ENCODE measurements at places on chromosomes 11 and 22.
A peak's percentile ranks its signal among the peaks of the same experiment; 100 is the strongest.

DNA sequence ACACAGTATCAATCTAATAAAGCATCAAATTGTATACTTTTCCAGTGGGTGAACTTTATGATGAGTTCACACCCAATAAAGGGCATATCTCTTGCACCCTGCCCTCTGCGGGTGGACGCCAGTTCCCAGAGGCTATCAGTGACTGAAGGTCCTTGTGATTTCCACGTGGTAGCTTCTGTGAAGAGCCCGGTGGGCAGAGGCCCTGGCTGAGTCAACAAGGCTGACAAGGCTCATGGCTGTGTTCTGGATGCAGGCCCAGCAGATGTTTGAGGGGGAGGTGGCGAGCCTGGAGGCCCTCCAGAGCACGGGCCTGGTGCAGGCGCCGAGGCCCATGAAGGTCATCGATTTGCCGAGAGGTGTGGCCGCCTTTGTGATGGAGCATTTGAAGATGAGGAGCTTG lies 71.4 kb downstream of the PIWIL3 start:
- no peak for DNase-seq

GRCh38 chr22:50341977-50342650 lies 1.0 kb upstream of the PPP6R2 start:
- DNase-seq: peak; percentile 89

DNA sequence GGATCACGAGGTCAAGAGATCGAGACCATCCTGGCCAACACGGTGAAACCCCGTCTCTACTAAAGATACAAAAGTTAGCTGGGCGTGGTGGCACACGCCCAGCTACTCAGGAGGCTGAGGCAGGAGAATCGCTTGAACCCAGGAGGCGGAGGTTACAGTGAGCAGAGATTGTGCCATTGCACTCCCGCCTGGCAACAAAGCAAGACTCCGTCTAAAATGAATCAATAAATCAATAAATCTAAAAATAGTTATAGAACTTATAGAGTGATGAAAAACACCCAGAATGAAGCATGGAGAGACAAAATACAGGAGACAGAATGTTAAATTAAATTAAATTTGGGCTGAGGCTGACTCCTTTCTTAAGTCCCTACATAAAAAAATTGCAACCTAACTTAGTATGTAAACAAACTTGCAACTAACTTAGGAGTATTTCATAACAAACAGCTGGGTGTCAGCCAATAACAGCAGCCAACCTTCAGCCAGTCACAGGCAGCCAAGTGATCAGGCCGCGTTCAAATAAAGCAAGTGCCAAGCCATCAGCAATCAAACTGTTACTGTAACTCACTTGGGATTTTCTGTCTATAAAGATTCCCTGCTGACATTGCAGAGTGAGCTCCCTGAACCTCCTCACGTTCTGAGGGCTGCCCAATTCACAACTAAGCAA lies 7.3 kb upstream of the TP53AIP1 start:
- no peak for DNase-seq

DNA sequence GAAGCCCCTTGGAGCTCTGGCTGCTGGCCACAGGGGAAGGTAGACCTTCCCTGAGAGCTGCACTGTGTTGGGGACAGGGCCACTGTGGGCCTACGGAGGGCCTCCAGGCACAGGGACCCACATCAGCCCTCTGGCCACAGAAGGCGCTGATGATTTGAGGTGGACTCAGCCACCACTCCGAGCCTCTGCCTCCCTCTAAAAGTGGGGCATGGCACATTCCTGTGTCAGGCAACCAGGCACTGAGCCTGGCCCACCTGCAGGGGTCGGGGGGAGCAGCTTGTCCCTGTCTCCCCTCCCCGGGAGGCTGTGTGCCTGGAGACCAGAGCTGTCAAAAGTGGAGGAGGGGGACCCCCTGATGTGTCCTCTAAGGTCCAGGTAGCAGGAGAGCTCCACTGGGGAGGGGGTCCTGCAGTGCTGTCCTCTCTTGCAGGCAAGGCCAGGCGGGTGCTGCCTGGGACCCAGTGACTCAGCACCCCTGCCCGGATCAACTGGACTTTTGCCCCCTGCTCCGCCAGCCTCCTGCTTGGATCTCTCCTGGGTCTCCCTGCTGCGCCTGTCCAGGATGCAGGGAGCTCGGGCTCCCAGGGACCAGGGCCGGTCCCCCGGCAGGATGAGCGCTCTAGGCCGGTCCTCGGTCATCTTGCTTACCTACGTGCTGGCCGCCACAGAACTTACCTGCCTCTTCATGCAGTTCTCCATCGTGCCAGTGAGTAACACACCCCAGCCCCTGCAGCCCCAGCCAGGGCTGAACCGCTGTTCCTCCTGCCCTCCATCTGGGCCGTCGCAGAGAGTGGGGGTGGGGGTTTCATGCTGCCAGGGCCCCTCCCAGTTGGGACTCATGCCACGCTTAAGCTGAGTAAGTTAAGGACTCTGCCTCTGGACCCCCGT lies 17.5 kb upstream of the CDKN1C start:
- no peak for DNase-seq

DNA sequence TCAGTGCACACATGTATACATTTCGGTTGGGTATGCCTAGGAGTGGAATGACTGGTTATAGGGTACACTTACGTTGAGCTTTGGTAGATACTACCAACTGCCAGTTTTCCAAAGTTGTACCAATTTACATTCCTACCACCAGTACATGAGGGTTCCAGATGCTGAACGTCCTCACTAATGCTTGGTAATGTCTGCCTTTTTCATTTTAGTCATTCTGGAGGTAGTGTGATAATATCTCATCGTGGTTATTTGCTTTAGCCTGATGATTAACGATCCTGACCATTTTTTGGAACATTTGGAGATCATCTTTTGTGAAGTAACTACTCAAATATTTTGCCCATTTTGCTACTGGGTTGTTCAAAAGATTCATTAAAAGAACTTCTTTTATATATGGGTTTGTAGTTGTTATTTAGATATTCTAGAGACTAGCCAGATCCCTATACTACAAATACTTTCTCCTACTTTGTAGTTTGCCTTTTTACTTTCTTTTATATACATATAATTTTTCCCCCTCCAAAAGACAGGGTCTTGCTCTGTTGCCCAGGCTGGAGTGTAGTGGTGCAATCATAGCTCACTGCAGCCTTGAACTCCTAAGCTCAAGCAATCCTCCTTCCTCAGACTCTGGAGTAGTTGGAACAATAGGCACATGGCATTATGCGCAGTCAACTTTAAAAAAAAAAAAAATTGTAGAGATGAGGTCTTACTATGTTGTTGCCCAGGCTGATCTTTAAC lies 62.1 kb downstream of the RBFOX2 start:
- DNase-seq: no peak

- no peak for DNase-seq
Observed at GRCh38 chr11:95149651-95150364, 60.2 kb downstream of the ENDOD1 start.

DNA sequence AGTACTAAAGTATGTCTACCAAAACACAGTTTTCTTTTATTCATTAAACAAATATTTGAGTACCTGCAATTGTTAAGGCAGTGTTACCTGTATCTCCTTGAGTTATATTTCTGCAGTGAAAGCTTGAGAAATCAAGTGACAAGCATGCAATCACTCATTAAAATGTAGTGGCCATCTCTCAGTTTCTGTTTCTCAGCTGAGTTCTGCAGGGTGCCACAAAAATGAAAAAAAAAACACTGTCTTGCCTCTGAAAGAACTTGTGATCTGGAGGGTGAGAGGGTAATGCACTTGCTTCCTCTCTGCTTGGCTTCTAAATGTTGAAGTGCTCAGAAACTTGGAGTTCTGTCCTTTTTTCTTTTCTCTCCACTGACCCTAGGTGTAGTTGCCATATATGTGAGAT lies 6.8 kb downstream of the QSER1 start:
- no peak for DNase-seq

DNA sequence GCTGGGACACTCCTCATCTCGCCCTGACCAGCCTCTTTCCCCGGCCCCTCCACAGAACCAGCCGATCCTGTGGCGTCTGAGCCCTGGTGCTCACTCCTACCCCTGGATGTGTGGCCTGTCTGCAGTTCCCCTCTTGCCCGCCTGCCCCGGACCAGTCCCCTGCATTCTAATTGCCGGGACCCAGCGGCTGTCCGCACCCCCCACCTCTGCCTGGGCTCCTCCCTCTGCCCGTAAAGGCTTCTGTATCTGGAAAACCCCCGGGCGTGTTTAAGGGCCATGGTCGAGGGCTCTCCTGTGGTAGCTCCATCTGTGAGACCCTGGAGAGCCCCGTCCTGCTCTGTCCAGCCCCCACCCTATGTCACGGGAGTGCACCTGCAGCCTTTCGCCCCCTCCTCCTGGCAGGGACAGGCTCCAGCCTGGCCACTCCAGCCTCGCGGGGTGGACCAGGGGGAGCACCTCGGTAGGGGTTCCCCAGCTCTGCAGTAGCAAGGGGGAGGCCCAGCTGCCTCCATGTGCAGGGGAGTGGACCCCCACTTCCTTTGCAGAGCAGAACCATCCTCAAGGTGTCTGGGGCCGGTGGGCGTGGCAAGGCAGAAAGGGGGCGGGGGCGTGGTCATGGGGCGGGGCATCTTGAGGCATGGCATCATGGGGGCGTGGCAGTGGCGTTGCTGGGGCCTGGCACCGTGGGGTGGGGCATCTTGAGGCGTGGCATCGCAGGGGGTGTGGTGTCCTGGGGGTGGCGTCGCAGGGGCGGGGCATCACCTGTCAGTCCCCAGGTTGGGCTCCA lies 430.4 kb downstream of the TBC1D22A start:
- peak; percentile 7 for DNase-seq

DNA sequence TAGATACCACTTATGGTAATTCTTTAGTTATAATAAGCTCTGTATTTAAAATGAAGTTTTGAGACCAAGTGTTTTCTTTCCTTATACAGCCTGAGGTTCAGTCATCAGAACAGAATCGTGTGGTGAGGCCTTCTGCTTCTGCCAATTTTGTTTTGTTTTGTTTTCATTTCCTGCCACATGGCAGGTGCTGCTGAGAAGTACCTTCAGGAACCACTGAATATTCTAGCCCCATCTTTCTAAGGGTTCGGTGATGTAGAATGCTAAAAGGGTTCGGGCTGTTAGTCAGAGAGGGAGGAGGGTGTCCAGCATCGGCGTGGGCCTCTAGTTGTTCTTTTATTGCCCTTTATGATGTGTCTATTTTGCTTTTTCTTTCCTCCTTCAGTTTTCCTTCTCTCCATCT lies 25.8 kb downstream of the TNRC6B start:
- DNase-seq: no peak

- DNase-seq: no peak
Observed at GRCh38 chr11:75493626-75494025, 32.1 kb downstream of the GDPD5 start.

DNA sequence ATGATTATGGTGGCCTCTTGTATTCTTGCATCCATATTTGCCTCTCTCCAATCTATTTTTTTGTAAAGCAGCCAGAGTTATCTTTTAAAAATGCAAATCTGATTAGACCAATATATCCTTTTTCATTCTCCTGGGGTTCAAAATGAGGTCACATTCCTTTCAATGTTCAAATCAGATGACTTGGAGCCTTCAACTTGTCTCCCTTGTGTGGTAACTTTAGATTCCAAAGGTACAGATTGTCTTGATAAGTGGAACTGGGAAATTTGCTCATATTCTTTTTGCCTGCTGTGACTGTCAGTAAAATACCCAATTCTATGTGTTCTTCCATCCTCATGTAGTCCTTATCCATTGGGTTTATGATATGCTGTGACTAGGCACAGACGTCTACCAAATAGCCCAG lies 15.1 kb upstream of the CAPRIN1 start:
- no peak for DNase-seq

- DNase-seq: no peak
Observed at GRCh38 chr11:100639140-100639539, 47.9 kb upstream of the ARHGAP42 start.

DNA sequence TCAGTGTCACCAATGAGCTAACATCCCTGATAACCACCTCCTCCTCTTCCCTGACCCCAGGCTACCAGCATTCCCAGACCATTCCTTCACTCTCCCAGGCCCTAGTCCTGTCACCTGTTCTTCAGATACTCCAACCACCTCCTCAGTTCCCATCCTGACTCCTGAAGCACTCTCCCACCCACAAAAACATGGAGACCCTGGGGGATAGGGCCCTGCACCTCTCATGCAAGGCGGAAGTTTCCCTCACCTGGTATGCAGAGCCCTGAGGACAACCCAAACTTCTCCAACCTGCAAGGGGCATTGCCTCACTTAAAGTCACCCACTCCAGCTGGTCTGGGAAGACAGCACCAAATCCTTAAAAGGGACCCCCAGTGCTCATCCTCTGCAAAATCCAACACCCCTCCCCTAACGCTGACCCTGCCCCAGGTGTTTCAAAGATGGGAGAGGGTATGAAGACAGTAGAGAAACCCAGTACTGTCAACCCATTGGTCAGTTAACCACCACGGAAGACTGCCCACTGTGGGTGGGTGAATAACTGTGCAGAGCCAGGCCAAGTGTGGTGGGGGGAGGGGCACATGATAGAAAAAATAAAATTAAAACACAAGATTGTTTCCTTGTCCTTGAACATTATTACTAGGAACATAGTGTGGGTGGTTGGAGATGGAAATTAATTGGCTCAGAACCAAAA lies 1.4 kb downstream of the TNKS1BP1 start:
- no peak for DNase-seq

DNA sequence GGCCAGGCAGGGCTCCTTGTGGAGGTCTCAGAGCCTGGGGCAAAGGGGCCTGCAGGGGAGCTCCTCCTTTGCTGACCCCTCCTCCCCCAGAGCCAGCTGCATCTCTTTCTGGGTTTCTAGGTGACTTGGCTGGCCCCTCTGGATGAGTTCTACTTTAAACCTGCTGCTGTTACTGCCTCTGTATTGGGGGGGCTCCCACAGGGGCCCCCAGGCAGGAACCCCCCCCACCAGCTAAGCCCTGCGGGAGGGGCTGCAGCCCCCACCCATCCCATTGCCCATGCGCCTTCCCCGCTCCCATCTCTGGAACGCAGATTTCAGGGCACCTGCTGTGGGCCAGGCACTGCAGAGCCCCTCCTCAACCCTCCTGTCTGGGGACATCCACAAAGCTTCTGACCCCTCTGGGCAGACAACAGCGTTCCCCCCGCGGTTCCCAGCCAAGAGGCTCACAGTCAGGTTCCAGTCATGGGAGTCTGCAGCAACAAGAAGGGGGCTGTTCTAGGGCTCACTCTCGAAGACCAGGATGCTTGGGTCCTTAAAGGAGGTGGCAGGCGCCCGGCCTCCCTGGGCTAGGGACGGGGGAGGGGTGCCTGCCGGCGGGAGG lies 815 bp upstream of the PLCB3 start:
- no peak for DNase-seq

- no peak for DNase-seq
Observed at GRCh38 chr11:124150684-124151083, 32.5 kb upstream of the OR10D3 start.

DNA sequence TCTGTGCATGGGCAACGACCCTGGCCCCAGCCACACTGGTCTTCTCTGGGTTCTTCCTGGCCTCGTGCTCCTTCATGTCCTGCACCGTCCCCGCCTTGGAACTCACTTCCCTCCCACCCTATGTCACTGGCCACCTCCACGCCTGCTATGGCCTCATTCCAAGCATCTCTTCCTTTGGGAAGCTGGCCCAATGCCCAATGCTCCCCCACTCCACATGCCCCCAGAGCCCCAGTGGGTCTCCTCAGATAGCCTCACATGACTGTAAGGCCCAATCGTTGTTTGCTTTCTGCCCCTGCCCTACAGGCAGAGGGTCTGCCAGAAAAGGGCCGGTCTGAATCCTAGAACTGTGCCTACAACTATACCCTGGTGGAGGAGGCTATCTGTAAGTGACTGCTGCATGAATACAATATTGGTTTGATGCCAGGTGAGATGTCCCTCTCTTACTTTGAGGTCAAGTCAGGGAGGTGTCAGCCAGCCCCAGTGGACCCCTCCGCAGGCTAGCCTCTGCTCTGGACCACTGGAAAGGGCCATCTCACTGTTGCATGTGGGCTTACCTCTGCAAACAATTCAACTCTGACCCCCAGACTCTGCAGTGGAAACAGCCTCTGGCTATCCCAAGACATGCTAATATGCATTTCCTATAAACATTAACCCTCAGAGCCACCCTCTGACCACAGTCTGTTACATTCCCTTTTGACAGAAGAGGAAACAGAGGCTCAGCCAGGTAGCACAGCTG lies 2.1 kb upstream of the GNAZ start:
- peak; percentile 6 for DNase-seq
